PC-3 (cell line): ENCODE measurements at places on chromosomes 1 and 21. TPM values are rescaled to one million over a fixed set of nuclear protein-coding genes. Genes with fewer than 3 reads are reported as not detected.
A peak's percentile ranks its signal among the peaks of the same experiment; 100 is the strongest.

Gene C1orf226
- 2.6 and 4.3 TPM in 2 replicates for total RNA-seq

- DNase-seq = peak; percentile 97
- H3K4me3 ChIP-seq = no peak overlapping the region
- H3K4me1 ChIP-seq = peaks cover 39% of the 10 kb centered on the region
- H3K36me3 ChIP-seq = no peaks in the 10 kb centered on the region
- H3K27ac ChIP-seq = peak overlapping the region; percentile 62
Measured at GRCh38 chr1:62230718-62231117, 36.1 kb downstream of the L1TD1 start.

Gene ABCA4
- 0.23 and 0.29 TPM in 2 replicates for total RNA-seq

- H3K27ac ChIP-seq = no peak overlapping the region
- DNase-seq = no peak
- H3K36me3 ChIP-seq = no peaks in the 10 kb centered on the region
- H3K4me1 ChIP-seq = peaks cover 4% of the 10 kb centered on the region; the same call in 1 of the 2 replicates
Measured at GRCh38 chr21:24255591-24255990, 1351.7 kb downstream of the MRPL39 start.

Gene ANKRD34A
- total RNA-seq = 0.29 and 2.8 TPM in 2 replicates

DNA sequence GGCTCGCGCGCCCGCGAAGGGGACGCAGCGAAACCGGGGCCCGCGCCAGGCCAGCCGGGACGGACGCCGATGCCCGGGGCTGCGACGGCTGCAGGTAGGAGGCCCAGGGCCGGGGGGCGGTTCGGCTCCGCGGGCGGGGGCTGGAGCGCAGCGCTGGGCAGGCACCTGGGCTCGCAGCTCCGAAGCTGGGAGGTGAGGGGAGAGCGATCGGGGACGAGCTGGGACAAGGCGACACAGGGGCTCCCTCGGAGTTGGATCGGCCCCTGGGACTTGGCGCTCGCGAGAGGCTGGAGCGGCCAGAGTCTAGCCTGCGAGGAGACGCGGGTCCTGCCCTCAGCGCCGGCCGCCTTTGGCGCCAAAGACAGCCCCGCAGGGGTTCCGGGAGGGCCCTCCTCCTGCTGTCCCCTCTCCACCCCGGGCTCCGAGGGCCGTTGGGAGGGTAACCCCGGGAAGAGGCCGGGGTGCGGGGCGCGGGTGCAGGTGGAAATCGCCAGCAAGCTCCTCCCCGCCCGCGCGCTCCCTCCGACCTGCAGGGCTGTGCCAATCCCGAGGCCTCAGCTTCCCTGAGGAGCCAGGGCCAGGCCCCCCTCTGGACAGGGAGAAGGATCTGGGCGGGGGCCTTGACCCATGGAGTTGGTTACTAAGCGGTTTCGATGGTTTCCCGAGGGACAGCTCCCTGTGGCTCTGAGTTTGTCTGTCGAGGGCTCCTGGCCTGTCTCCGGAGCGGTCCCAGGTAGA is 401 bp downstream of the TP73 start:
- H3K27ac ChIP-seq = no peak overlapping the region
- no peak for DNase-seq
- H3K36me3 ChIP-seq = no peaks in the 10 kb centered on the region
- peaks cover 67% of the 10 kb centered on the region for H3K27me3 ChIP-seq
- peaks cover 12% of the 10 kb centered on the region for H3K4me1 ChIP-seq
- H3K4me3 ChIP-seq = peak overlapping the region; percentile 51

DNA sequence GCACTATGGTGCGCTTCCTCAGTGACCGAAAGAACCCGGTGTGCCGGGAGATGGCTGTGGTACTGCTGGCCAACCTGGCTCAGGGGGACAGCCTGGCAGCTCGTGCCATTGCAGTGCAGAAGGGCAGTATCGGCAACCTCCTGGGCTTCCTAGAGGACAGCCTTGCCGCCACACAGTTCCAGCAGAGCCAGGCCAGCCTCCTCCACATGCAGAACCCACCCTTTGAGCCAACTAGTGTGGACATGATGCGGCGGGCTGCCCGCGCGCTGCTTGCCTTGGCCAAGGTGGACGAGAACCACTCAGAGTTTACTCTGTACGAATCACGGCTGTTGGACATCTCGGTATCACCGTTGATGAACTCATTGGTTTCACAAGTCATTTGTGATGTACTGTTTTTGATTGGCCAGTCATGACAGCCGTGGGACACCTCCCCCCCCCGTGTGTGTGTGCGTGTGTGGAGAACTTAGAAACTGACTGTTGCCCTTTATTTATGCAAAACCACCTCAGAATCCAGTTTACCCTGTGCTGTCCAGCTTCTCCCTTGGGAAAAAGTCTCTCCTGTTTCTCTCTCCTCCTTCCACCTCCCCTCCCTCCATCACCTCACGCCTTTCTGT is 7.3 kb upstream of the PIGV start:
- H3K27me3 ChIP-seq = no peaks in the 10 kb centered on the region
- peaks cover 66% of the 10 kb centered on the region for H3K36me3 ChIP-seq
- peaks cover 19% of the 10 kb centered on the region for H3K4me1 ChIP-seq
- no peak for DNase-seq
- no peak overlapping the region for H3K27ac ChIP-seq
- no peak overlapping the region for H3K4me3 ChIP-seq

Gene BARHL2
- total RNA-seq = not detected in 2 replicates

Gene DISP1
- 0.63 and 1.3 TPM in 2 replicates for total RNA-seq

DNA sequence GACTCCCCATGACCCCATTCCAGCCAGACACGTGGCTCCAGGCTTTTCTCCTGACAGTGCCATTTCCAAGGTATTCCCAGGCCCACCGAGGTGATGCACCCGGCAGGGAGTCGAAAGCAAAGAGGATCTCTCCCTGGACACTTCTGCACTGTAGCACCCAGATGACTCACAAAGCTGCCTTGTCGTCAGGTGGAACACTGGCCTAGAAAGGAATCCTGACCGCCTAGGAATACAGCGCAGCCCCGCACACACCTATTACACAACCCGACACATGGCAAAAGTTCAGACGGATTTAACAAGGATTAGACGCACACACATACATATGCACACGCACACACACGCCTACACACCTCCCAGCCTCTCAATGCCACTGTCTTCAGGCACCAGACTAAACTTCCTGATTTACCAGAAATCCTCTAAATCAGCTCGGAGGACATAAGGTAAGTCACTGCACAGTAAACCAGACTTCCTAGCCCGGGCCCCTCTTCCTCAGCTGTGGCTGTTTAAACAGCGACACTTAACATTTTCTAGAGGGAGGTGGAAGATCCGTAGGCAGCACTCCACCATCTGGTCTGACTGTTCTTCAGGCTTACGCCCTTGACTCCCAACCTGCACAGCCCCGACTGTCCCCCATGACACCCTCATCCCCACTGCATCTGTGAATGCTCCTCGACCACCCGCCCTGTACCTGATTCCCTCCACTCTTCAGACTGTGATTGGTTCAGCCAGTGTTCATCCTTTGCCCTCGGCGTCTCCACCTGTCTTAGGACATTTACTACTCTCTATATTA is 12.7 kb downstream of the FAM89A start:
- no peak for DNase-seq
- no peaks in the 10 kb centered on the region for H3K36me3 ChIP-seq
- no peaks in the 10 kb centered on the region for H3K27me3 ChIP-seq
- no peak overlapping the region for H3K27ac ChIP-seq

Gene COL18A1
- total RNA-seq = 77.0 and 85.5 TPM in 2 replicates

DNA sequence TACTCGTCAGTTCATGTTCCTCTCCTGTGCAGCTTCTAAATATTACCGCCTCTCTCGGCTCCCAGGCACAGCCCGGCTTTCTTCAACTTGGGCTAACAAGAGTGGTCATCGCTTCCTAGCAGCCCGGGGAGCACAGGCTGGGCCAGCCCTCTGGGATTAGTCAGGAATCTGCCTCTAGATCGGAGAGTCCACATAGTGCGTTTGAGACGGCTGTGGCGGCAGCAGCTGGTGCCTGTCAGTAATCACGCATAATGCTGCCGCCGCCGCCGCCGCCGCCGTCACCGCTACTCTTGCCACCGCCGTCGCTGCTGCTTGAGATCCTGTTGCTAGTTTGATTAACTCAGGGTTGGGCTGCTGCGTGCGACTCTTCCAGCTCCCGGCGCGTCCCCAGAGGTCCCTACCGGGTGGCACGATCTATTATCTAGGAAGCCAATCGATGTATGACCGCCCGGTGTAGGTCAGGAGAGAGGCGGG is at the start of gene RXRG:
Gene RXRG, minus strand, starts transcription at position 230 of the 474 bp plus-strand sequence. CDS start 233 bp downstream, outside the sequence.
- no peak within 1 kb of the TSS for H3K4me3 ChIP-seq
- H3K27ac ChIP-seq = no peak within 1 kb of the TSS
- peaks cover 86% of the 10 kb centered on the region for H3K27me3 ChIP-seq
- no peaks in the 10 kb centered on the region for H3K36me3 ChIP-seq
- H3K4me1 ChIP-seq = no peaks in the 10 kb centered on the region

Gene MAB21L3
- total RNA-seq = 1.4 and 2.6 TPM in 2 replicates
